Stimulated activated CD4-positive, alpha-beta T cell treated with anti-CD3 and anti-CD28 coated beads, Interleukin-2, amount 100 ng/mL, for 24 hours (primary cell): ENCODE measurements at places on chromosomes 13 and 19.

- DNase-seq: no peak
Measured at GRCh38 chr19:10895920-10896319, 24.6 kb downstream of the CARM1 start.

DNA sequence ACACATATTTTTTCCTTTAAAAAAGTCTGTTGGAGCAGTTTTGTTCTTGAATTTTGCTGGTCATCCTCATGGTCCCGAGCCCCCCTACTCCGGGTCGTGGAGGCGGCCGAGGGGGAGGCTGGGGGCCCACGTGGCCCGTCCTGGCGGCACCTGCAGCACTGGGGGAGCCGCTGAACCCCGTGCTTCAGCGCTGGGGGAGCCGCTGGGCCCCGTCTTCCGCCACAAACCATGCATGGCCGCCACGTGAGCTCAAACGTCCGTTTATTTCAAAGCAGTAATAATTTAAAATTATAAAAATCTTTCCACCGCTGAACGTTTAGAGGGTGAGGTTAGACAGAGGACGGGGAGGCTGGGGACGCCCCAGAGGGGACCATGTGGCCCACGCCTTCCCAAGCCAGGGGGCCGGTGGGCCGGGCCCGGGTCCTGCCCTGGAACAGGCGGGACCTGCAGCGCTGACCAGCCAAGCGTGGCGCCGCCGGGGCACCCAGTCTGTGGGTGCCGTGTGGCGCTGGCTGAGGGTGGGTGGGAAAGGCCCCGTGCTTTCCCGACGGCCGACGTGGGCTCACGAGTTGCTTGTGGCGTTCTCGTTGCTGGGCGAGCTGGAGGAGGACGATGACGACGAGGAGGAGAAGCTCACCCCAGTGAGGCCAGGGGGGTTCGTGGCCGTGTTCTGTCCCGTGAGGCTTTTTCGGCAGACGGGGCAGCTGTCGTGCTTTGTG is 8.0 kb downstream of the FGF22 start:
- DNase-seq: no peak

DNA sequence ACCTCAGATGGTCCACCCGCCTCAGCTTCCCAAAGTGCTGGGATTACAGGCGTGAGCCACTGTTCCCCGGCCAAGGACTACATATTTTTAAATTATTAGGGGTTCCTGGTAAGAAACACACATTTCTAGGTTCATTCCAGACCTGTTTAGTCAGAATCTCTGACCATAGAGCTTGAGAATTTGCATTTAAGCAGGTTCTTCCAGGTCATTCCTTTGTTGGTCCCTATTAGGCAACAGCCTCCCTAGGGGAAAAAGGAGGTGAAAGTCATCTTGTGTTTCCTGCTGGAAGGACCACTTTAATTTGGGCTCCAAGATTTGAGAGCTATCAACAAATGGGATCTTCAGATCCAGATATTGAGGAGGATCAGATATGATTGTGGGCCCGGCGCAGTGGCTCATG is 16.3 kb downstream of the S1PR2 start:
- DNase-seq: no peak

- DNase-seq: peak; percentile 64
Measured at GRCh38 chr19:39765091-39766076, 13.3 kb upstream of the LEUTX start.

GRCh38 chr13:76307142-76307541 is 579.1 kb downstream of the KCTD12 start:
- DNase-seq: no peak

- DNase-seq: no peak
Measured at GRCh38 chr13:38635030-38635429, 51.8 kb upstream of the FREM2 start.

DNA sequence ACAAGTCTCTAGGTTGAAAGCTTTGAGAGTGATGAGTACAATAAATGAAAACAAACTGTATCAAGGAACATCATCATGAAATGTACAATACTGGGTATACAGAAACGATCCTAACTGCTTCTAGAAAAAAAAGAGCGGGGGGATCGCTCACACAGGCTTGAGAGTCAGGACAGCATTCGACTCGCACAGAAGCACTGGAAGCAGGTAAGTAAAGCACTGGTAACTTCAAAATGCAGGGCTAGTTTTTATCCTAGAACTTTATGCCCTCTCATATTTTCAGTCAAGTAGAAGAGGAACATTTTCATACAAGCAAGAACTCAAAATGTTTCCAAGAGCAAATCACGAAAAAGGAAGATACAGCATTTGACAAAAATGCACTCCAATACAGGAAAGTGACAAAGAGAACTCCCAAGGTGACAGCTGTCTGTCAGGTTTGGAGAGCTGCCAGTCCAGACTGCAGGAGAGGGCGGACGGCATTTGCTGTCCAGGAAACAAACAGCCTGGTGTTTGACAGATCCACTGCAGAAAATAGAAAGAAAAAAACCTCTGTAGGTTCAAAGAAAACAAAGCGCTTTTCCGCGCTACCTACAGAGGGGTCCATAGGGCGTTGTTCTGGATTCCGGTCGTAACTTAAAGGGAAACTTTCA is 58.2 kb upstream of the XPO4 start:
- DNase-seq: no peak

DNA sequence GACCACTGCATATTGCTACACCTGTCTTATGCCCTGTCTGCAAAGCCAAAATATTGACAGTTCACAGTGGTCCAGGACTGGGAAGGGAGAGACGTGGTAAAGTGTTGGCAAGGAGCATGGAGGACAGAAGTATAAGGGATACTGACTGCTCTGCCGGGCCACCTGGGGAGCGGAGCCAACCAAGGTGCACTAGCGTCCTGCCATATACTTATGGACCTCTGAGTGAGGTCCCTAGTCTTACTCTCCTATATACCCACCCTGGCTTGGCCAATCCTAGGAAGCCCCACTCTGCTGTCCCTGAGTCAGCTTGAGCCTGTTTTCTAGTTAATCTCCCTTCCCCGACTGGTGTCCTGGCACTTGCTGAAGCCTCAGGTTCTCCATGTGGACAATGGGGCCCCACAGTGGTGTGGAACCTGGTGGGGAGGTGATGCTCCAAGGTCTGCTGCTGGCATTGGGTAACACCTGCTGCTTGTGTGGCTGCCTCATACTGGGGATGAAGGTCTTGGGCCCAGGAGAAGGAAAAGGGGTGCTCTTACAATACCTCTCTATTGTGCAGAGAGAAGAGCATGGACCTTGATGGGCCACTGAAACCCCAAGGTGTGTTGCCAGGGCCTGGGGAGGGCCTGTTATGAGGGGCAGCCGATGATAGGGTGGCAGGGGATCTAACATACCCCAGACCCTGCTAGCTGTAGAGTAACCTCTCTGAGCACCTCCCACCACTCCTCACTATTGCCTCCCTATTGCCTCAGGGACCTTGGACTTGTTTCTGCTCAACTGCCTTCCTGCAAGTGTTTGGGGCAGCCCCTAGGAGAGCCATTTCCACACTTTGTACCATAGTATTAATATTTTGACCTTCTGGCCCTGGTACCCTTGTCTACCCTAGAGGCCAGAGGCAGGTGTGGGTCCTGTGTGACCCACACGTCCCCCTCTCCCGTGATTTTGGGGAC is 6.7 kb upstream of the TRIM28 start:
- DNase-seq: no peak

DNA sequence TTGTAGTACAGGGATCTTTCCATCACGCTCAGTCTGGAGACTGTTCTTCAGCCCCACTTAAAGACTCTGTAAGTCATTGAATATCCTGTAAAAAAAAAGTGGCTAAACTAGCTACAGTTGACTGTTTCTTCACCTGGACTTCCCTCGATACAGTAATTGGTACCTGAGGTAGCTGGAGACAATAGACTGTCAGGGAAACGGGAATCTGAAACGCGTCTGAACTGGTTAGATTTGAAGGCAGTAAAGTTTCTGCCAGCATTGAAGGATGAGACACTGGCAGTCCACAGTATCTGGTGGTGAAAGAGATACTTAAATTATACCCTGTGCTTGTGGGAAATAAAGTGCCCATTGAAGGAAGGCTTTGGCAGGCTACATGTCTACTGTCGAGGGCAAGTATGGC is 550.5 kb downstream of the IRS2 start:
- no peak for DNase-seq

- DNase-seq: peak; percentile 78
Measured at GRCh38 chr19:49157445-49158224, at the start of gene TRPM4. Gene TRPM4 (plus strand): TSS chr19:49157792. CDS start chr19:49157867, 75 bp downstream.

GRCh38 chr13:39149896-39150295 is 111.6 kb downstream of the NHLRC3 start:
- DNase-seq: no peak

DNA sequence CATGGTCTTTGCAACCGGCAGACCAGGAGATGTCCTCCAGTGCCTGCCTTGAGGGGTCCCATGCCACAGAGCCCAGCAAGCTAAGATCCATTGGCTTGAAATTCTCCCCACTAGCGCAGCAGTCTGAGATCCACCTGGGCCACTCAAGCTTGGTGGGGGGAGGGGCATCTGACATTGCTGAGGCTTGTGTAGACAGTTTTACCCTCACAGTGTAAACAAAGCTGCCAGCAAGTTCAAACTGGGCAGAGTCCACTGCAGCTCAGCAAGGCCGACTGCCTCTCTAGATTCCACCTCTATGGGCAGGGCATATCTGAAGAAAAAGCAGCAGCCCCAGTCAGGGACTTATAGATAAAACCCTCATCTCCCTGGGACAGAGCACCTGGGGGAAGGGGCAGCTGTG is 32.0 kb upstream of the ITM2B start:
- DNase-seq: no peak

GRCh38 chr19:32173836-32174235 is 171.6 kb upstream of the ZNF507 start:
- DNase-seq: no peak

- DNase-seq: no peak
Measured at GRCh38 chr13:66532146-66532545, 698.0 kb downstream of the PCDH9 start.

GRCh38 chr13:37486171-37486681 is 112.3 kb downstream of the POSTN start:
- DNase-seq: no peak

DNA sequence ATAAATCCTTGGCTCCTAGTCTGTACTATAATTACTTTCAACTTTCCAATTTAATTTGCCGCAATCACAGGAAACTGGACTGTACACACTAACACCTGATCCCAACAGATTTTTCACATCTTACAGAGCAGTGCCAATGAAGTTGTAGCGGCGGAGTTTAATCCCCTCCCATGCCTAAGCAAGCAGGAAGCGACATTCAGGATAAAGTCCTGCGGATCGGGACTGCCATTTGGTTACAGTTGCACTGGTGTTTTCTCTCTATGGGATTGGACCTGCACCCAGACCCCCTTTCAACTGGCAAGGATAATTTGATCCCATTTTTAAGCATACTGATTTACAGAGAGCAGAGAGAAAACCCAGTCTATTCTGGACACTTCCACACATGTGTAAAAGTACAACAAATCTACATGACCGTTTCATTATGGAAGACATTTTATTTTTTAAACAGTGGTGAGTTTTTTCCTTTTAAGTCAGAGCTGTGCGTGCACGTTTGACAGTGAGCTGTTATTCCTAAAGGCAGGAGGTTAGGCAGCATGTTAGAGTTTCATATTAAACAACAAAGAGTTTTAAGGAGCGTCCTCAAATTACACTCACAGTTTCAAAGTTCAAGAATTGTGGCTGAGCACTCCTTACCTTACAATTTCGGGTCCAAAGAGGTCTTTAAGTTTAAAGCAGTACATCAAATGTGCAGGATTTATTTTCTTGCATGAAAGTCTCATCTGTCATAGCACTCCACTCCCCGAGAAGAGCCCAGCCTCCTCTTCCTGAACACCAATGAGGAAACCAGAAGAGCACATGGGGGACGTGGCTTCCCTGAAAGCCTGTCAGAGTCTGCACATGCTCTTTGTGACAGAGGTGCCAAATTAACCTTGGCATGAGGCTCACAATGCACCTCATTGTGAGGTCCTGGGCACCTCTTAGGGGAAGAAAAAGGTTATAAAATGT is 141.6 kb upstream of the RFC3 start:
- DNase-seq: no peak

DNA sequence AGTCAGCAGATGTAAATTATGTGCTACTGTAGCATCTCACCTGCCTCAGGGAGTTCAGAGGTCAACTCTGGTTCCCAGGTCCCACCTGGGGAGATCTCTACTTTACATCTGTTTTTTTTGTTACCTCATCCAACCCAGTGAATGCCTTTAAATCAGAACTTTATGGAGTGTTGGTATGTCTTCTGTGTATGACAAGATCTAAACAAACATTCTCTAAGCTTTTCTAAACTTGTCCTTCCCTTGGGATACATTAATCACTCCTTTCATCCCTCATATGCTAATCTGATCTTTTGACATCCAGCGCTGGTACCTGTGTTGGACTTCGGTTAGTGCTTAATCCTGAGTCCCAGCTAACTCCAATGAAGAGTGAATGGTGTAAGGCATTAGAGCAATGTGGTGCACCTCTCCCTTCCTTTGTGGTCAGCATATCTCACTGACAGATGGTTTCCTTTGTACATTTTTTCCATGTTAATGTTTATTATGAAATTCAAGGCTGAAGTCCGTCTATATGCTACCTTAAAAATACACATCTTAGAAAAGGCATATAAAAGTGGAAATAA is 213.4 kb downstream of the ABCC4 start:
- DNase-seq: no peak

GRCh38 chr13:50162001-50162400 is 146.8 kb downstream of the KCNRG start:
- DNase-seq: no peak

GRCh38 chr13:25827831-25828465 is 223.9 kb downstream of the SHISA2 start:
- no peak for DNase-seq
